ENCODE measurements at places on chromosomes 1 and 21. TPM values are rescaled to one million over a fixed set of nuclear protein-coding genes. Genes with fewer than 3 reads are reported as not detected.

ELAPOR1 gene
- 4.4 TPM for total RNA-seq

TNN gene
- total RNA-seq, result not detected

FAM177B gene
- not detected for total RNA-seq

PCSK9 gene
- total RNA-seq, result not detected

ERICH3 gene
- not detected for total RNA-seq

COL8A2 gene
- total RNA-seq, result 0.05 TPM

SCP2 gene
- total RNA-seq, result 48.3 TPM

RAB7B gene
- total RNA-seq, result 0.24 TPM

SAMD13 gene
- total RNA-seq, result 0.69 TPM

CRYBG2 gene
- 1.2 TPM for total RNA-seq

ACTN2 gene
- not detected for total RNA-seq

ACTL8 gene
- total RNA-seq, result not detected

F13B gene
- not detected for total RNA-seq

TNNI3K gene
- total RNA-seq, result not detected

EXTL1 gene
- not detected for total RNA-seq

EXO1 gene
- 0.89 TPM for total RNA-seq

HMGN1 gene
- 310 TPM for total RNA-seq

SLFNL1 gene
- total RNA-seq, result 0.95 TPM

SYT2 gene
- total RNA-seq, result not detected

SLC30A7 gene
- 32.1 TPM for total RNA-seq

S100A7 gene
- total RNA-seq, result not detected

OR2L3 gene
- total RNA-seq, result not detected

CAMK2N1 gene
- 3.2 TPM for total RNA-seq

KHDRBS1 gene
- total RNA-seq, result 162 TPM

WASF2 gene
- total RNA-seq, result 145 TPM

GOLPH3L gene
- 10.9 TPM for total RNA-seq

AVPR1B gene
- total RNA-seq, result not detected

KCNA2 gene
- total RNA-seq, result 0.62 TPM

CSF3R gene
- total RNA-seq, result 1.3 TPM

SLC2A5 gene
- total RNA-seq, result 1.1 TPM

TTC39A gene
- total RNA-seq, result not detected

MYCL gene
- total RNA-seq, result 0.30 TPM

AMY2A gene
- total RNA-seq, result not detected

RGS13 gene
- 0.56 TPM for total RNA-seq

ESRRG gene
- not detected for total RNA-seq

KIAA1614 gene
- total RNA-seq, result 0.13 TPM

EXTL2 gene
- 4.6 TPM for total RNA-seq

ABCA4 gene
- total RNA-seq, result not detected

EPHA10 gene
- total RNA-seq, result not detected

FCAMR gene
- not detected for total RNA-seq

SPATA46 gene
- total RNA-seq, result not detected

PRAMEF25 gene
- not detected for total RNA-seq

AURKAIP1 gene
- total RNA-seq, result 62.4 TPM

CD101 gene
- total RNA-seq, result 3.9 TPM

SIPA1L2 gene
- 0.70 TPM for total RNA-seq

ZNF695 gene
- total RNA-seq, result not detected

OLIG1 gene
- total RNA-seq, result 9.3 TPM

SCNM1 gene
- total RNA-seq, result 63.1 TPM

CD5L gene
- not detected for total RNA-seq

GPR37L1 gene
- total RNA-seq, result not detected
